ENCODE measurements at places on chromosomes 1 and 21.

DNA sequence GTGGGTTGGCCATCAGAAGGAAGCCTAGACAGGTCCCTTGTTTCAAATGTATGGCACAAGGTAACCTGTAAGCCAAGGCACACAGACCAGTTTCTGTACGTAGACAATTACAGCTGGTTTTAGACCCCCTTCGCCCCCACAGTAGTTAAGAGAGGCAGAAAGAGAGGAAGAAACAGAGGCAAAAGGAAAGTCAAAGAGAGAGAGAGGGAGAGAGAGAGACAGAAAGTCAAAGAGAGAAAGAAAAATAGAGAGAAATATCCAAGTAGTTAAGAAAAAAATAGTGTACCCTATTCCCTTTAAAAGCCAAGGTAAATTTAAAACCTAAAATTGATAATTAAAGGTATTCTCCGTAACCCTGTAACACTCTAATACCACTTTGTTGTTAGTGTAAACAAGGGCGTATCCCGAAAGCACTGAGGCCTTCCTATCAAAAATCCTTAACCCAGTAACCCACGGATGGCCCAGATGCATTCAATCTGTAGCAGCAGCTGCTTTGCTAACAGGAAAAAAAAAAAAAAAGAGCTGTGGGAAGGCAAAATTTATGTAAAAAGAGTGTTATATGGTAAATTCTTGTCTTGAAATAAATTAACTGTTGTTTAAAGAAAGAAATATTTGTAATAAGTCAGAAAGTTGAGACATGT lies 49.4 kb downstream of the ADCY10 start:
- DNase-seq, result no peak

DNA sequence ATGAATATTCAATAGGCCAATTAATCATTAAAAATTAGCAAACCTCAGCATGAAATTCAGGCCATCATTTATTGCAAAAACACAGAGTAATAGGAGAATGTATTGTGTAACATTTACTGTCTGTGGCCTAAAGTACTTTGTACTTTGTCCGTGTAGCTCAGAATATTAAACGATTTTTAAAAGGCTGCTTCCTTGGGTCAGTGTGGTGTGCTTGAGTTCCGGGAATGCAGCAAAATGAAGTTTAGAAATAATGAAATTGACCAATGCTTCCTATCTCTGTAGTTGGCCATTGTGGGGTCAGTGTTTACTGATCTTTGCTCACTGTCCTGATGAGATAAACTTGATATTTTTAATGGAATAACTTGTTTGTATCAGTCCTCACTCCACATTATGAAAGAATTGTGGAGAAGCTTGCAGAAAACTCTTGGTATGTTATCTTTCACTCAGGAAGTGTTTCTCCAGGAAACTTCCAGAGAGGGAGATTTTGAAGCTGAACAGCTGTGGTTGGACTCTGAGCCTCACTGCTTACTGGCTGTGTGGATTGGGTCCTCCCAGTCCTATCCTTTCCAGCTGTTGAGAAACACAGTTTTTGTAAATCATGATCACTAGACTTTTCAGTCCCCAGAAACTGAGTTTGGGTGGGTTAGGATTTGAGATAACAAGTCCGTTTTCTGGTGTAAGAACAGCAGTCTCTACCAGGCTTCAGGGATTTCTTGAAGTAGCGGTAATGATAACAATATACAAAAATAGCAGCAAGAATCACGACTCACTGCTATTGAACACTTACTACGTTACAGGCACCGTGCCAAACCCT lies 19.2 kb upstream of the MTARC1 start:
- no peak for DNase-seq

DNA sequence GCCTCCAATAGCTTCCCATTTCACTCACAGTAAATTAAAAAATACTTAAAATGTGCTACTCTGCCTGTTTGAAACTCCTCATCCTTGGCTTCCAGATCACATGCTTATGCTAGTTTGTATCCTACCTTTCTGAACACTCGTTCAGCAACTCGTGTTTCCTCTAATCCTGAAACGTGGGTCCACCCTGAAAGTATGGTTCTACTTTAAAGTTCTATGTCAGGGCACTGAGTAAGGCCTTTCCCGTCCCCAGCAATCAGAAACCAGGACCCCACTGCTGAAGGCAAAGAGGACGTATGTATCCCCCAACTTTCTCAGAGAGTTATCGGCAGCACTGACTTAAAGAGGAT lies 419 bp upstream of the TSEN15 start:
- no peak for DNase-seq

DNA sequence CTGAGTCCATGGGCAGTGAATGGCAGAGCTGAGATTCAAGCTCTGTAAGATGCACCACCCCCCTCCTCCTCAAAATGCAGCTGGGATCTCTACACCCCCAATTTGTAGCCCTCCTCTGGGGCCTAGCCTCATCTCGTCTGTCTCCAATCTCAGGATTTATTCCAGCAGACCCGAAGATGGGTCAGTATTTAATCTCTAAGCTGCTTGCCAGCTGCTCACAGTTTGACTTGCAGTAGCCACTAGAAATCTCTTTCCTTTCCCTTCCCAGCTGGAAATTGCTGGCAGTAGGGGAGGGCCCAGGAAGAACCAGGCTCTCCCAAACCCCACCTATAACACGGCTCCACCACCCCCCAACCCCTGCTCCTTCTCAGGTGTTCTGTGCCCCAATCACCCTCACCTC lies 1.5 kb downstream of the LACTBL1 start:
- DNase-seq, result no peak

GRCh38 chr1:55301912-55302311 lies 86.7 kb upstream of the USP24 start:
- DNase-seq, result no peak

- no peak for DNase-seq
Observed at GRCh38 chr1:69451196-69451595, 116.5 kb upstream of the LRRC7 start.

- no peak for DNase-seq
Observed at GRCh38 chr1:225451340-225451739, 23.5 kb upstream of the LBR start.
